Chondrocyte (in vitro differentiated cells): ENCODE measurements at places on chromosomes 11 and 22. TPM values are rescaled to one million over a fixed set of nuclear protein-coding genes. Genes with fewer than 3 reads are reported as not detected.
A peak's percentile ranks its signal among the peaks of the same experiment; 100 is the strongest.

DNA sequence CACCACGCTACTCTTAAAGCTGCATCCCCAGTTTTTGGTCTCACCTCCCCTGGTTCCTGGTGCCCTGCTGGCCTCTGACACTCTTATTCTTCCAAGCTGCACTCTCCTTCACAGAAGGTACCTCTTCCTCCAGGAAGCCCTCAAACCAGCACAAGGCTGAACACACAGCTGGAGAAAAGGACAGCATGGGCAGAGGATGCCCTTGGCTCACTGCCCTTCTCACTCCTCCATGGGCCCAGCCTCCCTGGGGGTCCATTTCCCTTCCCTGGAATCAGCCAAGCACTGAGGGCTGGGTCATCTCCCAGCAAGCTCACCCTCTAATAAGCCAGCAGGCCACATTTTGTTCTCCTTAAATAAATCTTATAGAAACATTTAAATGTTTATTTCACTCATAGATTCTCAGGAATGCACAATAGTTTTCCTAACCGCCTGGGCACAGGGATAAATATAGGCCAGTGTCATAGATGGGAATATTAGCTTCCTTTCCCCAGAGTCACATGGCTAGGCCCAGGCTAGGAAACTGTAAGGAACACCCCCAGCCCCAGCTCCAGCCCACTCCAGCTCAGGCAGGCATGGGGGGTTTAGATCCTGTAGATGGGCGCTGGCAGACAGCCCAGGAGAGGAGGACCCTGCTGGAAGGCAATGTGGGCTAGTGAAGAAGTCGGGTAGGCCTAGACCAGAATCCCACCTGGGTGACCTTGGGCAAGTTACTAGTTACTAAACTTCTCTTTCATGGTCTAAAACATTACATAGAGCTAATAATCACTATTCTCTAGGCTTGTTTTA, 51.5 kb downstream of the IRAG1 start:
- H3K27me3 ChIP-seq: no peaks in the 10 kb centered on the region
- no peak for DNase-seq
- H3K36me3 ChIP-seq: peaks cover 9% of the 10 kb centered on the region
- H3K4me3 ChIP-seq: no peak overlapping the region
- peak overlapping the region; percentile 89 for H3K27ac ChIP-seq
- peaks cover 60% of the 10 kb centered on the region for H3K4me1 ChIP-seq

GRCh38 chr11:32829680-32830412, at the start of gene PRRG4:
TSS of gene PRRG4 (plus strand) at chr11:32829927. CDS start at chr11:32830530, 603 bp downstream.
- H3K4me3 ChIP-seq: peak within 1 kb of the TSS; percentile 73
- no peak within 1 kb of the TSS for H3K27ac ChIP-seq
- no peaks in the 10 kb centered on the region for H3K36me3 ChIP-seq
- H3K4me1 ChIP-seq: peaks cover 12% of the 10 kb centered on the region
- H3K27me3 ChIP-seq: peaks cover 45% of the 10 kb centered on the region

DNA sequence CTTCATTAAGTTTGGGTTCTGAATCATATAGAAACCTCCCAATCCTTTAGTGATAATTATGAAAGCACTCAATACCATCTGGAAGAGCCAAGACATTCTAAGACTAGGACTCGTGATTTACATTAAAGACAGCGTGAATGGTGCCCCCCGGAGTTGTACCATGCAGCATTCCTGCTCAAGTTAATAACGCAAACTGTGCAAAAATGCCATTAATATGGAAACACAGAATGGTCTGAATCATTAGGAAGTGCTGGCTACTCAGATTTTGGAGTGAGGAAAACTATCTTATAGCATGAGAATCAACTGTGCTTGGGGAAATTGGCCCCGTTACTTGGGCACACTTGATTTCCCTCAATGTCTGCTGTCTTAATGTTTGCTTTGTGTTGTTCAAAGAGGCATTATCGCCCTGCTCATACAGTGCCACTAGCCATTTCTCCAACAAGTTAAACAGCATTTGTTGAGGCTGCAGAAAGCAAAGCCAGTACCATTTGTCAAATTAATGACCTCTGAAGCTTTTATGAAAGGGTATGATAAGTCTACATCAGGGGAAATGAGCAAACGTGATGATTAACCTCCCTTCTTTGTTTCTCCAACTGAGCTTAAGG, 18.5 kb upstream of the TPH1 start:
- no peaks in the 10 kb centered on the region for H3K27me3 ChIP-seq
- no peak for DNase-seq
- H3K4me3 ChIP-seq: no peak overlapping the region
- no peak overlapping the region for H3K27ac ChIP-seq
- H3K4me1 ChIP-seq: peaks cover 5% of the 10 kb centered on the region
- H3K36me3 ChIP-seq: no peaks in the 10 kb centered on the region

- H3K36me3 ChIP-seq: peaks cover 5% of the 10 kb centered on the region
- H3K27ac ChIP-seq: peak overlapping the region; percentile 88
- peaks cover 30% of the 10 kb centered on the region for H3K4me1 ChIP-seq
- DNase-seq: no peak
- no peaks in the 10 kb centered on the region for H3K27me3 ChIP-seq
- peak overlapping the region; percentile 24 for H3K4me3 ChIP-seq
Observed at GRCh38 chr22:45757068-45757467, 85.4 kb downstream of the ATXN10 start.

GRCh38 chr11:75561426-75562047, 516 bp upstream of the SERPINH1 start:
- H3K4me3 ChIP-seq: peak overlapping the region; percentile 99
- peaks cover 77% of the 10 kb centered on the region for H3K4me1 ChIP-seq
- H3K36me3 ChIP-seq: peaks cover 18% of the 10 kb centered on the region
- peak overlapping the region; percentile 99 for H3K27ac ChIP-seq
- H3K27me3 ChIP-seq: no peaks in the 10 kb centered on the region

DNA sequence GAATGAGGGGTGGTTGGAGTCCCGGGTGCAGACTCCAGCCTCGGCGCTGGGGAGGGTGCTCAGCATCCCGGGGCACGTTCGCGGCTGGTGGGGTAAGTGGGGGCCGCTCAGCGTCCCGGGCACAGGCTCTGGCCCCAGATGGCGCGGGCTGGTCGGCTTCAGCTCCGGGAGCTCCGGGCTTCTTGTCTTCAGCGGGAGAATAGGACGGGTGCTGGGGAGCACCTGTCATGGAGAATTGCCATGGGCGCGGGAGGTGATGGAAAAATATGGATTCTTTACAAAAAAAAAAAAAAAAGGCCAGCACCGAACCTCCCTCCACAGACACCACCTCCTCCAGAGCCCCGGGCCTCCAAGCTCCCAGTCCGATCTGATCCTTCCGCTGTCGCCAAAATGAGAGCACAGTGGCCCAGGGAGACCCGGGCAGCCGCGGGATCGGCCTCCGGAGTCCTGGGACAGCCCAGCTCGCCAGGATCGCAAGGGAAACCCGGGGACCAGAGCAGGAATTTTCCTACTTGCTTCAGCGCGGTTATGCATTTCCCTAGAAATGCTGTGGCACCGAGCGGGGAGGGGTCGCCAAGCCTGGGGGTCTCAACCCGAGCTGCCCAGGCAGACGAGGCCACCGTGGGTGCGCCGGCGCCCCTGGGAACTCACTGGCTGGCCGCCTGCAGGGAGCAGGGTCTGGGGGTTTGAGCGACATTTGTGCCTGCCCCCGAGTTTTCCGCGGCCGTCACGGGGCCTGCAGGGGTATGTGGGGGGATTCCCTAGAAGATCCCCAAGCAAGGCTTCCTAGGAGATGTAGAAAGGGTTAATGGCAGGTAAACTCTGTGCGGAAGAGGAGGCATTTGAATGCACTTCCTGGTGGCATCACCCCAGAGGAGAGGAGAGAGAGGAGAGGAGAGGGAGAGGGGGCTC, 1336.9 kb downstream of the BRD1 start:
- no peaks in the 10 kb centered on the region for H3K36me3 ChIP-seq
- DNase-seq: peak; percentile 61
- H3K4me3 ChIP-seq: peak overlapping the region; percentile 71
- peaks cover 15% of the 10 kb centered on the region for H3K4me1 ChIP-seq
- H3K27me3 ChIP-seq: peaks cover 2% of the 10 kb centered on the region

DNA sequence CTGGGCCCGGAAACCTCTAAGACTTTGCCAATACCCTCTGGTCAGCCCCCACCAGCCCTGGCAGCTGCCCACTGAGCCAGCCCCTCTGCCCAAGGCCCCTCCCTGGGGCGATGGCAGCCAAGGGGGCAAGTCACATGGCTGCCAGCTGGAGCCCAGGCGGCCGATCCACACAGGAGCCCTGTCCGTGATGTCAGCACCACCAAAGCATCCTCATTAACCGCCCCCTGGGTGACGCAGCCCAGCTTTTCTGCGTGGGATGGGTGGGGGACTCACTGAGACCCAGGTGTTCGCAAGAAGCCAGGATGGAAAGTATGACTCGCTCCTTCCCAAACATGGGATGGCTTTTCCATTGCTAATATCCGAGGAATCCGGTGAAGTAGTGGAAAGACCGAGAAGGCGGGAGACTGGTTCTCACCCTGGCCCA, 46.6 kb upstream of the WNT7B start:
- H3K36me3 ChIP-seq: no peaks in the 10 kb centered on the region
- H3K27me3 ChIP-seq: no peaks in the 10 kb centered on the region
- DNase-seq: peak; percentile 64
- peaks cover 54% of the 10 kb centered on the region for H3K4me1 ChIP-seq

- H3K36me3 ChIP-seq: peaks cover 14% of the 10 kb centered on the region
- H3K27me3 ChIP-seq: no peaks in the 10 kb centered on the region
- H3K4me1 ChIP-seq: peaks cover 20% of the 10 kb centered on the region
- H3K27ac ChIP-seq: peak overlapping the region; percentile 95
Observed at GRCh38 chr22:41682033-41682807, 6.4 kb downstream of the SNU13 start.

DNA sequence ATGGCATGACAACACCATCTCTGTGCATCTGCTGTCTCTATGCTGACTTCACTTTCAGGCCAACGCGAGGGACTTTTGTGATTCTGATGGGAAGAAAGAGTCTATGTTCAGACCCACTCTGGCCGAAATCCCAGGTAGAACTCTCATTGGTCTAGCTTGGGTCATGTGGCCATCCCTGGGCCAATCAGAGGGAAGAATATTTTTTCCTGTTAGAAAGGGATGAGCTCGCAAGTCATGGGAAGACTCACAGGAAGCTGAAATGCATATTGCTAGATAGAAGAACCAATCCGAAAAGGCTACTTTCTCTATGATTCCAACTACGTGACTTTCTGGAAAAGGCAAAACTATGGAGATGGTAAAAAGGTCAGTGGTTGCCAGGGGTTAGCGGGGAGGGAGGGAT, 56.0 kb upstream of the LINC01488 start:
- peak; percentile 3 for DNase-seq
- no peak overlapping the region for H3K4me3 ChIP-seq
- no peaks in the 10 kb centered on the region for H3K27me3 ChIP-seq
- peaks cover 13% of the 10 kb centered on the region for H3K4me1 ChIP-seq
- peaks cover 7% of the 10 kb centered on the region for H3K36me3 ChIP-seq

GRCh38 chr11:96246718-96247552, 96.1 kb downstream of the MAML2 start:
- peak overlapping the region; percentile 93 for H3K27ac ChIP-seq
- no peak for DNase-seq
- H3K4me1 ChIP-seq: peaks cover 39% of the 10 kb centered on the region
- H3K27me3 ChIP-seq: no peaks in the 10 kb centered on the region

DNA sequence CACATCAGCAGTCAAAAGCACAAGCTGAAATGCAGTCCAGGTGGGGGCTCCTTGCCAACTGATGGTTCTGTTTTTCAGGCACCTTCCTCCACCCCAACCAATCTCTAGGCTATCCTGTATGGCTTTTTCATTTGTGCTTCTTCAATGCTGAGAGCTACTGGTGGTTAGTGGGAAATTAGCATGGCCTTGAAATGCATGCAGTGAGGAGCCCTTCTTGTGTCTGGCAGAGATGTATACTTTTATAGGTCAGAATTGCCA, 167.4 kb downstream of the NAV2 start:
- H3K36me3 ChIP-seq: peaks cover 47% of the 10 kb centered on the region
- no peaks in the 10 kb centered on the region for H3K27me3 ChIP-seq
- H3K4me1 ChIP-seq: no peaks in the 10 kb centered on the region
- no peak overlapping the region for H3K4me3 ChIP-seq

GRCh38 chr11:14300661-14301304, 58.2 kb downstream of the RRAS2 start:
- no peaks in the 10 kb centered on the region for H3K27me3 ChIP-seq
- peaks cover 32% of the 10 kb centered on the region for H3K4me1 ChIP-seq
- DNase-seq: no peak
- no peaks in the 10 kb centered on the region for H3K36me3 ChIP-seq

DNA sequence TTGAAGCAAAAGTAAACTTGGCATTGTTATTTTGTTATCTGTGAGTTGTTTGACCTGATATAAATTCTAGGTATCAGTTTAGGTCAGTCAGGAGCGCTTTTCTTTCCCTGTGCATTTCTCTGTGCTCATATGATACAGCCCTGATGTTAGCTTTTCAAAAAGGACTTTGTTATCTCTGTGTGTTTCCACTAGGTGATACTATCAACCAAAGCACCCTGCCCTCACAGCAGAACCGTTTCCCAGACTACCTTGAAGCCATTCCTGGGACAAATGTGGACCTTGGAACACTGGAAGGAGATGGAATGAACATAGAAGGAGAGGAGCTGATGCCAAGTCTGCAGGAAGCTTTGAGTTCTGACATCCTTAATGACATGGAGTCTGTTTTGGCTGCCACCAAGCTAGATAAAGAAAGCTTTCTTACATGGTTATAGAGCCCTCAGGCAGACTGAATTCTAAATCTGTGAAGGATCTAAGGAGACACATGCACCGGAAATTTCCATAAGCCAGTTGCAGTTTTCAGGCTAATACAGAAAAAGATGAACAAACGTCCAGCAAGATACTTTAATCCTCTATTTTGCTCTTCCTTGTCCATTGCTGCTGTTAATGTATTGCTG, 87.7 kb upstream of the BIRC3 start:
- DNase-seq: no peak
- peak overlapping the region; percentile 1 for H3K27ac ChIP-seq
- peaks cover 49% of the 10 kb centered on the region for H3K4me1 ChIP-seq
- no peak overlapping the region for H3K4me3 ChIP-seq

DNA sequence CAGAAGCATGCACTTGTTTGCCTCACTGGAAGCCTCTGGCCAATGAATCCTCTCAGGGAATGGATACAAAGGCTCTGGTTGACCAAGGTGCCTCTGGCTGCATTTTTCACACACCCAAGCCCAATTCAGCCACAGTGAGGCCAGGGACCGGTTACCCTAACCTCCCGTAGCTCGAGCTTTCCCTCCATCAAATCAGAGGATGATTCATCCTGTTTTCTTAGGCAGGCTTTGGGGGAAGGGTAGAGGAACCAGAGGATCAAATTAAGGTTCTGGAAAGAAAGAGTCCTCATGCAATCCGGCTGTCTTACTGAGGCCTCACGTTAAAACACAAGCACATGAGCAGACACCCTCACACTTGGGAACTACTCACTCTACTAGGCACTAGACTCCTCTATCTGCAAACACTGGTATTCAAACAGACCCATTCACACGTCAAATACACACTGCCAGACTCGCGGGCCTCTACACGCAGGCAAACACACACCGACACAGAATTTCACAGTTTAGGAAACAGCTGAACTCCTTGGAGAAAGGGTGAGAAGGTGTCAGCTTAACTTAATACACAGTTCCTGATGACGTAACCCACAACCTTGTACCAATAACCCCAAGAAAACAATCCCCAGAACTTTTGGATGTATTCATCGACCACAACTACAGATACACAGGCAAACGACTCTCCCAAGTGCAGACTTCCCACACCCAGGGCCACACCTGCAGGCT, 12.4 kb downstream of the NRXN2 start:
- H3K36me3 ChIP-seq: no peaks in the 10 kb centered on the region
- peaks cover 41% of the 10 kb centered on the region for H3K27me3 ChIP-seq
- peaks cover 11% of the 10 kb centered on the region for H3K4me1 ChIP-seq
- no peak for DNase-seq
- no peak overlapping the region for H3K27ac ChIP-seq

MACROD1 gene
- 15.7 to 20.6 TPM (median 16.9 TPM) in 3 replicates for total RNA-seq

NDUFV1 gene
- 119 to 151 TPM (median 121 TPM) in 3 replicates for total RNA-seq
